Activated CD8-positive, alpha-beta memory T cell treated with anti-CD3 and anti-CD28 coated beads for 48 hours (primary cell): ENCODE measurements at places on chromosomes 7 and 10.

DNA sequence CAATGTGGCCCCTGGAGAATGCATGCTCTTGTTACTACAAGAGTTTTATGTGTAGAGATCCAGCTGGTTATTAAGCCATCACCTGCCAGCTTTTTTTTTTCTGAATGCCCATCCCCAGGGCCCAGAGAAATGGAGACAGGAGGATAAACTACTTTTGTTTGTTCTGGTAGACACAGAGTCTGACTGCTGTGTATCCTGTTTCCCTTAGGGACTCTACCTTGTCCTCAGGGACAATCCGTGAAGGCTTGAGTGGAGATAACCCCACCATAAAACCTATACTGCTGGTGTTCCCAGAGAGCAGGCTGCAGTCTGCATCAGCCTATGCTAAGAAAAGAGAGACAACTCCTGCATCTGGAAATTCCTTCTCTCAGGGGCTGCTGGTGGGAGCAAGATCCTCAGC lies at the start of gene OR2A5:
TSS of gene OR2A5 (plus strand) at position 301 of the 400 bp plus-strand sequence. CDS start 1,454 bp downstream, outside the sequence.
- no peak for DNase-seq

- no peak for DNase-seq
These were observed 182.8 kb upstream of the AOAH start for GRCh38 chr7:36906956-36907635.

DNA sequence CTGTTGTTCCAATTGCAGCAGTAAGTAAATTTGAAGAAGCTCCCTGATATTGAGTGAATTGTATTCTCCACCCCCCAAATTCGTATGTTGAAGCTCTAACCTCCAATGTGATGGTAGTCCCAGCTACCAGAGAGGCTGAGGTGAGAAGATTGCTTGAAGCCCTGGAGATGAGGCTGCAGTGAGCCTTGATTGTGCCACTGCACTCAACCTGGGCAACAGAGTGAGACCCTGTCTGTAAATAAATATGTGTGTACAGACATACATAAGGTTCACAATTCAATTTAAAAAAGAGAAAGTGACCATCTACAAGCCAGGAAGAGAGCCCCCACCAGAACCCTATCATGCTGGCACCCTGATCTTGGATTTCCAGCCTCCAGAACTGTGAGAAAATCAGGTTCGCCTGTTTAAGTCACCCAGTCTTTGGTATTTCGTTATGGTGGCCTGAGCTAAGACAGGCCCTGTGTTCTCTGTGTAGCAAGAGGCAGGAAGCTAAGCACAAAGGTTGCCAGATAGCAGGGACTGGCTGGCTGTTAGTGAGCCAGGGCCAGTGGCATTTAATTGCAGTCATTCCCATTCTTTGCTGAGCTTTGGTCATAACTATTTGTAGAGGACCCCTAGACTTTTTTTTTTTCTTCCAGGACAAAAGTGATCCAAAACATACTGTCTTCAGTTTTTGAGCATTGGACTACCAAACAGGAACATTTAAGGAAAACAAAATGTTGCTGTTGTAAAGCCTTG lies 45.6 kb downstream of the AUTS2 start:
- DNase-seq, result no peak

- DNase-seq, result no peak
These were observed 67.3 kb downstream of the PHYHIPL start for GRCh38 chr10:59243611-59244195.

GRCh38 chr7:32266932-32267475 lies 196.8 kb upstream of the PDE1C start:
- no peak for DNase-seq

- DNase-seq, result no peak
These were observed 8.6 kb downstream of the ADRB1 start for GRCh38 chr10:114052255-114052654.

DNA sequence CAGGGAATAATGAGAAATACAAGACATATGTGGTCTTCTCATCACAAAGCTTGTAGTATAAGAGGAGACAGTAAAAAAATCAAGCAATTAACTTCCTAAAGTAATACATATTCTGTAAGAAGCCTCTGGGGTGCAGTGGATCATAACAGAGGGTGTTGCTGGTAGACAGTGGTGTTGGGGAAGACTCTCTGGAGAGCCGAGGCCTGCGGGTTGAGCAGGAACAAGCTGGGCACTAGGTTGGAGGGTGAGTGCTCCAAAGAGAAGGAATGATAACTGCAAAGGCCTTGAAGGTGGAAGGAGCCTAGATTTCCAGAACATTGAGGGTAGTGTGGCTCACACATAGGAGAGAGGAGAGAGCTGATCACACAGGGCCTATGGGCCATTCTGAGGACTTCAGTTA lies 1.5 kb downstream of the GIMAP4 start:
- DNase-seq, result no peak

- no peak for DNase-seq
These were observed 185.4 kb downstream of the SEC23IP start for GRCh38 chr10:120077707-120078492.

DNA sequence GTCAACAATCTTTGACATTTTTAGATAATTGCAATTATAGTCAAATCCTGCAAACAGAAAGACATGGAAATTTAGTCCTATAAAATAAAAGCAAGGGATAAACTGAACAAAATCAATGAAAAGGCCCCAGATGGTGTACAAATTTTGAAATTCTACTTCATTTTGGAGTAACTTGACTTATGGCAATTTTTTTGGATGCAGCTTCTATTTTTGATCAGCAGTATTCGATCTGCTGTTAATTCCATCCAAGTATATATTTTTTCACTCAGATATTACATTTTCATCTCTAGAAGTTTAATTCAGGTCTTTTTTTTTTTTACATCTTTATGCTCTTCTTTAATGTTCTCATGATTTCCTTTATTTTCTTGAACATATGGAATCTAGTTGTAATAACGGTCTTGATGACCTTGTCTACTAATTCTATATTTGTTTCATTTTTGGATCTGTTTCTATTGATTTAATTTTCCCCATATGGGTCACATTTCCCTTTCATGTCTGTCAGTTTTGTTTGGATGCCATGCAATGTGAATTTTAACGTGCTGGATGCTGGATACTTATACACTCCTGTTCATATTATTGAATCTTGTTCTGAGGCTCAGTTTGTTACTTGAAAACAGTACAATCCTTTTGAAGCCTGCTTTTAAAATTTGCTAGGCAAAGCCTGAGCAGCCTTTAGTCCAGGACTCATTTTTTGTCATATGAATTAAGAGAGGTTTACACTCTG lies 164.3 kb upstream of the FAM3C start:
- no peak for DNase-seq

GRCh38 chr7:102985176-102985783 lies 72.5 kb downstream of the LRRC17 start:
- no peak for DNase-seq

DNA sequence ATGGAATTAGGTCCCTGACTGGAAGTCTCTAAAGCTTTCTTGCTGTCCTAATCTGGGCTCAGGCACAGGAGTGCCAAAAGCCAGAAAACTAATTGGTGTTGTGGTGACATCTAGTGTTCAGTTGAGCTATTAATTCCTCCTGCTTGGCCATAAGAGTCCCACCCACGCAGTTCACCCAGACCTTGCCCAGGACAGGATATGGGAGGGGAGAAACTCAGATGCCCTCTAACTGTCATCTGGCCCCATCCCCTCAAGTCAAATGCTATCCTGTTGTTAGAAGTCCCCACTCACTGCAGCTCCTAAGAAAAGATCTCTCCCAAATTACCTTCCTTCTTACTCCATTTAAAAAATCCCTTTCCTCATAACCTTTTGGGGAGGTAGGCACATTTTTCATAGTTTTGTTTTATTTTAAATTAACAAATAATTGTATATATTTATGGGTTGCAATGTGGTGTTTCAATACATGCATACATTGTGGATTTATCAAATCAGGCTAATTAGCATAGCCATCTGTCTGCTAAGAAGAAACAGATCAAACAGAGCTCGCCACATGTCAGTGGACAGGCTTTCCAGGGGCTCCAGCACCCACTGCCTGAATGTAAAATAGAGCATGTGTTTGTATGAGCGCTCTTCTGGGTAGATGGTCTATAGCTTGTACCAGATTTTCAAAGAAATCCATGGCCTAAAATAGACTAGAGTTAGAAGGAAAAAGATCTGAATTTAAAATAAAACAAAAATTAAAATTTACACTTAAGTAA lies 84.0 kb downstream of the GSAP start:
- no peak for DNase-seq

GRCh38 chr7:139777133-139777891 lies 486 bp downstream of the HIPK2 start:
- DNase-seq, result no peak

DNA sequence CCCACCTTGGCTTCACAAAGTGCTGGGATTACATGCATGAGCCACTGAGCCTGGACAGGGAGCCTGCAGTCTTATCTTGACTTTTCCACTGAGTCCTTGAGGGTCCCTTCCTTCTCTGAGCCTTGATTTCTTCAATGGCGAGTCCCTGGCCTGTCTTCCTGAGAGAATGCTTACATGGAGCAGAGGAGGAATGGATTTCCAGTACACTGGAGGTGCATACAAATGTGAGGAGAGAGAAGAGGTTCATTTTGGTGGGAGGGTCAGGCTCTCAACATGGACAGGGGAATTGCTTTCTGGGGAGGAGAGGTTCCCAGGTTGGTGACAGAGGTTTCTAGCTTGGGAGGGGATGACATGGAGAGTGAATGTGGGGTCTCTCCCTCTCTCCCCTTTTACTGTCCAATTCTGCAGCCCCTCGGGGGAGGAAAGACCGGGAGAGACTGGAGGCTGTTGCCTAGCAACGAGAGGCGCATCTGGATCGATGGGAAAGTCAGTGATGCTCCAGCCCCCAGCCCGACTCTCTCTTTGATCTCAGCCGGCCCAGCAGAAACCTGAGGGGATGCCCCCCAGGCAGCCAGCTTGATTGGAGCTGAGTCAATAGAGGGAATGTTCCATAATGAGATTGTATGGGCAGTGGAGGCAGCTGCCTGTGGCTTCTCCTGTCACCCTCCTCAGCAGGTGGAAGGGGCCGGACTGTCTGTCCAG lies 14.8 kb downstream of the SRRM3 start:
- no peak for DNase-seq

DNA sequence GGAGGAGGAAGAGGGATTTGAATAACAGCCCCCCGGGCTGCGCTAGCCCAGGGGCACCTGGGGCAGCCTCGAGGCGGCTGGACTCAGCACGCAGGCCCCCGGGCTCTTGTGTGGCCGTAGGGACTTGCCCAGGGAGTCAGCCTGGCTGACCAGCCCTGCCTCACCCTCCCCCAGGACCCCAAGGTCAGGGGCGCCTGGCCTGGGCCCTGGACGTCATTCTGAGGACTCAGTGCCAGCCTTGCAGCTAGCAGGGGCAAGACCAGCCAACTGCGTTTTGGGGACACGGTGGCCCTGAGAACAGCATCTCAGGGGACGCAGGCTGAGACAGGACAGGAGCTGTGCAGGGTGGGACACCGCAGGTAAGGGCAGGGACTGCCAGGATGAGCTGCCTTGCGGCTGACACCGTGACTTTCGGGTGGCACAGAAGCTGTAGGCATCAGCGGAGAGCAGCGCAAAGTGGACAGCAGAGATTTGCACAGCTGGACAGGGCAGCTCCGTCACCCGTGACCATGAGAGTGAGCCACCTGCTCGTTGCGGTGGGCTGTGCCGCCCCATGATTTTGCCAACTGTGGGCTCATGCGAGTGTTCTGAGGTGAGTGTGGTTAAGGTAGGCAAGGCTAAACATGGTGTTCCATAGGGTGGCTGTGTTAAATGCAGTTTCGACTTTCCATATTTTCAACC lies 48.1 kb upstream of the UBE3C start:
- DNase-seq, result no peak

- no peak for DNase-seq
These were observed 1.2 kb upstream of the TMEM178B start for GRCh38 chr7:141072548-141073172.

- no peak for DNase-seq
These were observed 89.6 kb downstream of the LCOR start for GRCh38 chr10:96921655-96922054.

DNA sequence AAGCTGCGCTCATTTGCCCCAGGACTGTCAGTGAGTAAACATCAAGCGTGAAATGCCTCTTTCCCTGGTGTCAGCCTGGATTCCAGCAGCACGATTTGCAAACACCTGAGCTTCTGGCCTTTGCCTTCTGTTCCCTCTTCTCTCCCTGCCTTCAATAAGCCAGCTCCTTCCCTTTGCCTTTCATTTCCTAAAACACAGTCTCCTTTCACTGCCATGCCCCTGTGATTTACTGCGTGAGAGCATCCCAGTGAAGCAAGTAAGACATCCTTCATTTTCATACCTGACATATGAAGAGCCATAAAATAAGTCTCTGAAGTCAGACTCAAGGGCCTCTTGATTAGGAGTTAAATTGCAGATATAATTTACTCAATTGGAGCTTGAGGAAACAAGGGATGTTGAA lies 681.8 kb downstream of the TYW1 start:
- no peak for DNase-seq

DNA sequence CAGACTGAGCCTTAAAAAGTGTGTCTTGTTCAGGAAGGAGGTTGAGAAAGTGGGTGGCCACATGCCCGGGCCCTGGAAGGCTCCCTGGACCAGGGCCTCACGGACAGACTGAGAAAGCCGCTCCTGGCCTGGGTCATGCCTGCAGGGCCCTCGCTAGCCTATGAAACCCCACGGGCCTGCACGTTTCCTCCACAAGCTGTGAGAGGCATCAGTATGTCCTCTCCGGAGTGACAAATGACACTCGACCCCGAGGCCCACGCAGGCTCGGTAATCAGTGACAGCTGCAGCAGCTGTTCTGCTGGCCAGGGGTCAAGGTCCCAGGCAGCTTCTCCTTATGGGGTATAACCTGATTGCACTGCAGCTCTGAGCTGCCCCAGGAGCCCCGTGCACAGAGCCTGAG lies 47.6 kb downstream of the ASB13 start:
- no peak for DNase-seq

DNA sequence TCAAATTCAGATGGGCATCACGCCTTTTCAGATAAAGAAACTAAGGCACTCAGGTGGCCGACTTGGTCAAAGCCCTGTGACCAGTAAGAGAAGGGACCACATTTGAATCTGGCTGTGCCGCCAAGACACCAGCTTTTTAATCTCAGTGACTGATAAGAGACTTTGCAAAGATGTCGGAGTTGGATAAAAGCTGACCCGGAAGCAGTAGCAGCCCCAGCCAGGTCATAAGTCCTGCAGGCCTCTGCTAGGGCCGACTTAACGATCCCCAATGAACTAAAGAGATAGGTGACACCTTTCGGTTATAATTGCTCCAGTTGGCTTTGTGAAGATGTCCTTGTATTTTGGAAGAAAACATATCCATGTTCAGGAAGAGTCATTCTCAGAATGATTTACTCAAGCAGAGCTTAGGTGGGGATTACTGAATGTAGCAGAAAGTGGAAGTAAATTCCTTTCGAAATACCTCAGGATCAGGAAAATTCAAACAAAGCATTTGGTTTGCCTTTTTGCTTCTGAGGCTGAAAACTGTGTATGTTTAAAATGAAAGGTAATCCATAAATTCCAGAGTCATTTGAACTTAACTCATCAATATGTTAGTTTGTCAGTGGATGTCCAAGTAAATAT lies 164.2 kb upstream of the PITRM1 start:
- DNase-seq, result no peak
